MG63 (cell line): ENCODE measurements at places on chromosomes 3 and 15. TPM values are rescaled to one million over a fixed set of nuclear protein-coding genes. Genes with fewer than 3 reads are reported as not detected.

GRCh38 chr3:176293276-176293675 lies 904.0 kb downstream of the TBL1XR1 start:
- DNase-seq, result no peak

GRCh38 chr3:21290557-21290956 lies 460.5 kb downstream of the ZNF385D start:
- no peak for DNase-seq

- no peak for DNase-seq
Observed at GRCh38 chr15:79067969-79068368, 22.6 kb downstream of the RASGRF1 start.

- no peak for DNase-seq
Observed at GRCh38 chr3:71152892-71153265, 430.6 kb downstream of the FOXP1 start.

GRCh38 chr3:119319311-119319710 lies 25.1 kb downstream of the ARHGAP31 start:
- DNase-seq, result no peak

The TYRO3 gene
- total RNA-seq, result 3.4 and 12.2 TPM in 2 replicates

The SLC38A3 gene
- not detected in 2 replicates for total RNA-seq

The NLGN1 gene
- total RNA-seq, result 4.0 and 10.0 TPM in 2 replicates
